ENCODE measurements at places on chromosomes 11 and 22.

DNA sequence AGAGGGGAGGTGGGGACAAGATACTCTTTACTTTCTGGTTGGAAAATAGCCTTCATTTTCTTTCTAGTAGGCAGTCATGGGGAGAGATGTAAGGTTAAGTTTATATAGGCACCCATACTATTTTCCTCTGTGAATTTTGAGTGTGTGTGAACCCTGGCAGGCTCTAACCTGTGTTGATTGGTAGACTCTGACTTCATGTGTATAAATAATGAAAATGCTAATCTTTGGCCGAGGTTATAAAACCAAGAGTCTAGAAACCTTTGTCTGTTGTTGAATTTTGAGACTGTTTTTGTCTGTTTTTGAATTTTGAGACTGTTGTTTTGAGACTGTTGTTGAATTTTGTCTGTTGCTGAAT is 14.0 kb downstream of the TRIM44 start:
- no peak for DNase-seq

DNA sequence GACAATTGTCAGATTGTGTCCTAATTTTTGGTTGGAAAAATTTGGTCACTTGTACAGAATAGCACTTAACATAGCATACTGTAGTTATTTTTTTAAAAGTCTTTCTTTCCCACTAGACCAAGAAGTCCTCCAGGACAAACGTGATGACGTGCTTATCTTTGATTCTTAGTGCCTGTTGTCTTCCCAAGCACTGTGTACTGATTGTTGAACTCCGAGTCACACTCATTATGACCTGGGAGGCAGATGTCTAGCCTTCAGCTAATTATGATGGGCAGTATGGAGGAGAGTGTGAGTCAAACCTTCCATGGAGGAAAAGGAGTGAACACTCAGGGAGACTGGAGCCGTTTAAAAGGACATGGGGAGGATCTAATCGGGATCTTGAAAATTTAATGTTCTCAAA is 119.8 kb downstream of the SPON1 start:
- DNase-seq, result no peak

- DNase-seq, result peak; percentile 88
Measured at GRCh38 chr11:125433454-125434121, 62.5 kb downstream of the FEZ1 start.

- DNase-seq, result no peak
Measured at GRCh38 chr22:39559456-39560105, 11.0 kb upstream of the CACNA1I start.

DNA sequence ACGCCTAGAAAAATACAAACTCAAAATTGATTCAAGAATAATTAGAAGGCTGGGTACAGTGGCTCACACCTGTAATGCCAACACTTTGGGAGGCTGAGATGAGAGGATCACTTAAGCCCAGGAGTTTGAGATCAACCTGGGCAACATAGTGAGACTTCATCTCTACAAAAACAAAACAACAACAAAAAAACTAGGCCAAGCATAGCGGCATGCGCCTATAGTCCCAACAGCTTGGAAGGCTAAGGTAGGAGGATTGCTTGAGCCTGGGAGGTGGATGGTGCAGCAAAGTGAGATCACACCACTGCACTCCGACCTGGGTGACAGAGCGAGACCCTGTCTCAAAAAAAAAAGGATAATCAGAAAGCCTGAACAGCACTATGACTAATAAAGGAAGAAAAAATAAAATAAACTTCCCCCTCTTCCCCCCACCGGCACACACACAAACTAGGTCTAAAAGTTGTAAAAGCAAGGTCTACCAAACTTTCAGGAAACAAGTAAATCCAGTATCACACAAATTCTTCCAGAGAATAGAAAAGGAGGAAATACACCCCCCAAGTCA is 35.8 kb downstream of the RRAS2 start:
- DNase-seq, result no peak

- DNase-seq, result peak; percentile 10
Measured at GRCh38 chr22:49968313-49968830, 7.8 kb downstream of the PIM3 start.

DNA sequence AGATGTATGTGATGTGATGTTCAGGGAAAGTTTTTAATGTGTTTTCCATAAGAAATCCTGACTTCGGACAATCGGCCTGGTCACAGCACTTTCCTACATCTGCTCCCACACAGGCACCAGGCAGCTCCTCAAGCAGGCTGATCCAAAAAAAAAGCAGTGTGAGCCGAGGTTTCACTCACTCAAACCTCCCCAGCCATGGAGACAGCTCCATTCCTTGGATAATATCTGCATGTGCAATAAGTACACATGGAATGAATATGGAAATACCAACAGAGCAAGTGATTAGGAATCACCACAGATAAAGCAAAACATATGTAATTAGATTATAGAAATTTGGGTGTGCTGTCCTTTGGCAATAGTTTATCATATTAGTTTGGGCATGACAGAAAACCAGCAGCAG is 88.8 kb upstream of the API5 start:
- DNase-seq, result no peak

- no peak for DNase-seq
Measured at GRCh38 chr22:31627223-31627731, 34.7 kb downstream of the PISD start.

DNA sequence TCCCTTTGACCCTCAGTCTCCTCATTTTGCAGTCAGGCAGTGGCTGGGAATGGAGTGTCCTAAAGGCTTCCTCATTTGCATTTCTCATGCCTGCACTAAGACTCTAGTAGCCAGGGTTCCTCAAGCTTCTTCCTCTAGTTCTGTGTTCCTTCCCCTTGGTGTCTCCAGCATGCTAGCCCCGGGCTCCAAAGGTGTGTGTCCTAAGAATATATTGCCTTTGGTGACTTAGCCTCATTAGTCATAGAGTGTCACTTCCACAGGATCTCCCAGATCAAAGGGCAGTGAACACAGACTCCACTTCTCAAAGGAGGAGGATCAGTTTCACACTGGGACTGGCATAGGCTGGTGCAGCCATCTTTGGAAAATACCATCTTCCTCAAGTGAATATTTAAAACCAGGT is 21.4 kb upstream of the ACER3 start:
- DNase-seq, result no peak
